Cardiac atrium fibroblast (primary cell): ENCODE measurements at places on chromosomes 7 and 10. TPM values are rescaled to one million over a fixed set of nuclear protein-coding genes. Genes with fewer than 3 reads are reported as not detected.

TCAF1 gene
- 102 and 103 TPM in 2 replicates for total RNA-seq

PLPP4 gene
- not detected in 2 replicates for total RNA-seq

DENND2A gene
- total RNA-seq: 2.9 and 13.7 TPM in 2 replicates

C10orf67 gene
- total RNA-seq: not detected in 2 replicates

HOXA4 gene
- total RNA-seq: not detected in 2 replicates

ZNF853 gene
- total RNA-seq: 0.16 and 1.1 TPM in 2 replicates

CH25H gene
- 2.8 TPM in 1 of 2 replicates, not detected in the other for total RNA-seq
